ENCODE measurements at places on chromosomes 13 and 19. TPM values are rescaled to one million over a fixed set of nuclear protein-coding genes. Genes with fewer than 3 reads are reported as not detected.
A peak's percentile ranks its signal among the peaks of the same experiment; 100 is the strongest.

DNA sequence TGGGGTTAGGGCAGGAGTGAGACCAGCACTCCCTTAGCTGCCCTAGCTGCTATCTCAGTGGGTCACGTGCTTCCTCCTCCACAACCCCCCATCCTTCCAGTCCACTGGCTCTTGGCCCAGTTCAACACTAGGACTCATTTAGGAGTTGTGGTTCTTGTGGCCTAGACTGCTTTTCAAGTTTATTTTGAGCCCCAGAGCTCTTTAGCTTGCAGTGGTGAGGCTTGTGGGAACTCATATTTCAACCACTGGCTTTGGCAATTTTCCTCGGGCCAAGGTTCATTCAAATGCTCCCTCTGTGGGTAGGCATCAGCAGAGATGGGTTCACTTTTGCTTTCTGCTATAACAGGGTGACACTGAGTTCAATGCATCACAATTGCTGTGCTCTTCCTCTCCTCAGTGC is 436.2 kb upstream of the SLITRK5 start:
- H3K27me3 ChIP-seq: no peaks in the 10 kb centered on the region
- H3K4me1 ChIP-seq: no peaks in the 10 kb centered on the region
- no peak overlapping the region for H3K27ac ChIP-seq
- no peaks in the 10 kb centered on the region for H3K36me3 ChIP-seq

- H3K36me3 ChIP-seq: no peaks in the 10 kb centered on the region
- H3K27ac ChIP-seq: no peak overlapping the region
- no peaks in the 10 kb centered on the region for H3K27me3 ChIP-seq
- H3K4me1 ChIP-seq: peaks cover 9% of the 10 kb centered on the region
Observed at GRCh38 chr13:42575938-42576337, 2.0 kb downstream of the TNFSF11 start.

Gene SH2D3A
- 27.4 TPM for total RNA-seq

DNA sequence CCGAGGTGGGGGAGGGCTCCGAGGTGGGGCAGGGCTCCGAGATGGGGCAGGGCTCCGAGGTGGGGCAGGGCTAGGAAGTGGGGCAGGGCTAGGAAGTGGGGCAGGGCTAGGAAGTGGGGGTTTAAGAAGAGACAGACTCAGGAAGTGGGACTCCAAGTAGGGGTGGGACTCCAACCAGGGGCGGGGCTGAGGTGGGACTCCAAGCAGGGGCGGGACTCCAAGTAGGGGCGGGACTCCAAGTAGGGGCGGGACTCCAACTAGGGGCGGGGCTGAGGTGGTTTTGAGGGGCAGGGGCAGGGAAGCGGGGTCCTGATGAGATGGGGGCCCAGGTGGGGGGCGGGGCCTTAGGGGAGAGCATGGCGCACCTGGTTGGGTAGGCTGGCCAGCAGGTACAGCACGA is 13.6 kb downstream of the CFD start:
- H3K4me1 ChIP-seq: peaks cover 4% of the 10 kb centered on the region
- H3K36me3 ChIP-seq: peaks cover 26% of the 10 kb centered on the region
- no peaks in the 10 kb centered on the region for H3K27me3 ChIP-seq
- no peak overlapping the region for H3K4me3 ChIP-seq

DNA sequence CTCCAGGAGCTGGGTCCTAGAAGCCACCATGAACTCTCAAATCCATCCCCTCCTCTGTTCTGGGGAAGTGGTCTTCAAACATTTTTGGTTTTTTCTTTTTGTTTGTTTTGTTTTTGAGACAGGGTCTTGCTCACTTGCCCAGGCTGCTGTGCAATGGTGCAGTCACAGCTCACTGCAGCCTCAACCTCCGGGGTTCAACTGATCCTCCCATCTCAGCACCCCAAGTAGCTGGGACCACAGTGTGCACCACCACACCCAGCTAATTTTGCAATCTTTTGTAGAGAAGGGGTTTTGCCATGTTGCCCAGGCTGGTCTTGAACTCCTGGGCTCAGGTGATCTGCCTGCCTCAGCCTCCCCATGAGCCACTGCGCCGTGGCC is 7.0 kb downstream of the BLVRB start:
- no peaks in the 10 kb centered on the region for H3K36me3 ChIP-seq
- no peaks in the 10 kb centered on the region for H3K4me1 ChIP-seq
- H3K27ac ChIP-seq: no peak overlapping the region
- no peak overlapping the region for H3K4me3 ChIP-seq

Gene PSG2
- not detected for total RNA-seq

GRCh38 chr19:12757544-12758274 is 6.1 kb downstream of the BEST2 start:
- peaks cover 1% of the 10 kb centered on the region for H3K36me3 ChIP-seq
- H3K27me3 ChIP-seq: no peaks in the 10 kb centered on the region
- peak; percentile 68 for DNase-seq
- H3K4me3 ChIP-seq: peak overlapping the region; percentile 24

GRCh38 chr19:32891609-32892008 is 22.0 kb upstream of the SLC7A9 start:
- H3K27me3 ChIP-seq: no peaks in the 10 kb centered on the region
- no peak overlapping the region for H3K4me3 ChIP-seq
- H3K36me3 ChIP-seq: no peaks in the 10 kb centered on the region
- no peak overlapping the region for H3K27ac ChIP-seq
- no peaks in the 10 kb centered on the region for H3K4me1 ChIP-seq
- no peak for DNase-seq

DNA sequence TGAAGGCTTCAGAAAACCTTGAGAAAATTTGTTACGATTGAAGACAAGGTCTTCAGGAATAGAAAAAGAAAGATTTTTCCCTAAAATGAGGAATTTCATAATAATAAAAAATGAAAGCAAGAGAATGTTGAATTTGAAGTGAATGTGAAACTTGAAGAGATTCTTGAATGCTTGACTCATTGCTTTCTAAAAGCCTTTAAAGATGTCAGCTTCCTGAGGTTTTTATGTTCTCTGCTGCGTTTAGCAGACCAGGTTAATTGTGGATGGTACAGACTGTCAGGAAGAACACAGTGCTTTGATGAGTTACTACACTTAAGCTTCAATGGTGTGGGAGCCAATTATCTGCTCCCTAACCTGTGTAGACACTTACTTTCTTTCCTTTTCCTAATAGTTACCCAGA is 96.3 kb upstream of the FNDC3A start:
- no peak for DNase-seq
- H3K36me3 ChIP-seq: no peaks in the 10 kb centered on the region
- H3K27me3 ChIP-seq: no peaks in the 10 kb centered on the region
- no peak overlapping the region for H3K4me3 ChIP-seq
- no peaks in the 10 kb centered on the region for H3K4me1 ChIP-seq

Gene CHST8
- total RNA-seq: 2.6 TPM

GRCh38 chr19:3693025-3693925 is 7.0 kb downstream of the PIP5K1C start:
- no peak for DNase-seq
- no peak overlapping the region for H3K4me3 ChIP-seq
- H3K27me3 ChIP-seq: no peaks in the 10 kb centered on the region
- no peaks in the 10 kb centered on the region for H3K36me3 ChIP-seq
- no peaks in the 10 kb centered on the region for H3K4me1 ChIP-seq

DNA sequence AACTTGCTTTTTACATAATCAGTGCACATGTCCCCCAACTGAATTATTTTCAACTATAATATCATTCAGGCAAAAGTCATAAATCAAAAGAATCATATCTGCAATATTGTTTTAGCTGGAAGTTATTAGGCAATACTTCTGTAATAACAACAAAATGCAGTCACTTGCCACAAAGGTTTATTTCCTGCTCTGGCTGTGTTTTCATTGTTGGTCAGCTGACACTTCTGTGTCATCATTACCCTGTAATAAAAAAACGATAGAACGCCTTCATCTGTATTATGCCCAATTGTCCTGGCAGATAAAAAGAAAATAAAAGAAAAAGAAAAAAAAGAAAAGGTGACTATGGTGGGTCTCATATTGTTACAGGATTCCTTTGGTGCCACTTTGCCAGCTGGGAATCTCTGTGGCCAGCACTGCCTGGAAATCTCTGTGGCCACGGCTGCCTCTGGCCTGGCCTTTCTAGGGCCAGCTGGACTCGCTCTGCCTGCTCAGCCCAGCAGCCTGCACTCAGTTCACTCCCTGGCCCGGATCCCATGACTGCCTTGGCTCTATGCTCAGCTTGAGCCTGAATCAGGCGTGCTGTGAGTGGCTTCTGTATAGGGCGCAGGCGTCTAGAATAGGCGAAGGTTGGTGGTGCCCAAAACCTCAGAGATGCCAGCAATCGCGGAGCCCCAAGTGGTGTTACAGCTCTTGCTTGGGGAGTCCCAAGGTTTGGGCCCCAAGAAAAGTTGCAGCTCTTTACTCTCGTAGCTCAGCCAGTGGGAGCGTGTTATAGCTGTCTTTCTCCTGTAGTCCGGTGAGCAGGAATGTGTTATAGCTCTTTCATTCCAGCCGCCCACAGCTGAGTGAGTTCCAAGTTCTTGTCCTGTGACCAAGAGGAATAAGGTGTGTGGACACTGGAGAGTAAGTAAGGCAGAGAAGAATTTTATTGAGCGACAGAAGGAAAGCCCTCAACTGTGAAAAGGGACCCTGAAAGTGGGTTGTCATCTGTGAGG is 1227.1 kb downstream of the SLITRK1 start:
- H3K27me3 ChIP-seq: no peaks in the 10 kb centered on the region
- no peaks in the 10 kb centered on the region for H3K36me3 ChIP-seq
- DNase-seq: peak; percentile 21
- no peaks in the 10 kb centered on the region for H3K4me1 ChIP-seq
- no peak overlapping the region for H3K4me3 ChIP-seq
- no peak overlapping the region for H3K27ac ChIP-seq

- peak overlapping the region; percentile 61 for H3K27ac ChIP-seq
- H3K27me3 ChIP-seq: no peaks in the 10 kb centered on the region
- DNase-seq: peak; percentile 98
- H3K4me3 ChIP-seq: peak overlapping the region; percentile 23
Observed at GRCh38 chr19:53196777-53197396, 3.7 kb upstream of the ZNF665 start.

Gene FPR3
- total RNA-seq: 2.2 TPM

GRCh38 chr19:12052091-12052496 is 667 bp downstream of the ZNF878 start:
- H3K36me3 ChIP-seq: no peaks in the 10 kb centered on the region
- no peak for DNase-seq
- H3K4me3 ChIP-seq: peak overlapping the region; percentile 60
- peaks cover 8% of the 10 kb centered on the region for H3K4me1 ChIP-seq
- H3K27me3 ChIP-seq: no peaks in the 10 kb centered on the region

DNA sequence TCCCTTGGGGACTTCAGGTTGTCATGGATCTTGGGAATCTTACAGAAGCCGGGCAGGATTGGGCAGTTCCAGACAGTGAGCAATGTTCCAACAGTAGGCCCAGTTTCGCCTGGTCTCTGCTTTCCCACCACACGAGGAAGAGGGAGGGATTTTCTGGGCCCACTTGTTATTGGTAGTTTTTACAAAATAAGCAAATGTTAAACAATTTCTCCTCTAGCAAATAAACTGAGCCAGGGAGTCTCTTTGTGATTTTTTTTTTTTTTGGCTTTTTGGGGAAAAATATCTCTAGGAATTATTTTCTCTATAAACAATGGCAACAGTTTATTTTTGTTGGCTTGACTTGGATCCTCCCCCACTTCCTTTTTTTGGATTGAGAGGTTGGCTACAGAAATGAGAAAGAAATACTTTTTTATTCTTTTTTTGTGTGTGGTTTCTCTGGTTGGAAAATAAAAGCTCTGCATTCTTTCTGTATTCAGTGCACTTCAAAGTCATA is 89.3 kb downstream of the TM9SF2 start:
- H3K4me1 ChIP-seq: no peaks in the 10 kb centered on the region
- no peak overlapping the region for H3K4me3 ChIP-seq
- H3K36me3 ChIP-seq: no peaks in the 10 kb centered on the region
- DNase-seq: no peak
- no peaks in the 10 kb centered on the region for H3K27me3 ChIP-seq

DNA sequence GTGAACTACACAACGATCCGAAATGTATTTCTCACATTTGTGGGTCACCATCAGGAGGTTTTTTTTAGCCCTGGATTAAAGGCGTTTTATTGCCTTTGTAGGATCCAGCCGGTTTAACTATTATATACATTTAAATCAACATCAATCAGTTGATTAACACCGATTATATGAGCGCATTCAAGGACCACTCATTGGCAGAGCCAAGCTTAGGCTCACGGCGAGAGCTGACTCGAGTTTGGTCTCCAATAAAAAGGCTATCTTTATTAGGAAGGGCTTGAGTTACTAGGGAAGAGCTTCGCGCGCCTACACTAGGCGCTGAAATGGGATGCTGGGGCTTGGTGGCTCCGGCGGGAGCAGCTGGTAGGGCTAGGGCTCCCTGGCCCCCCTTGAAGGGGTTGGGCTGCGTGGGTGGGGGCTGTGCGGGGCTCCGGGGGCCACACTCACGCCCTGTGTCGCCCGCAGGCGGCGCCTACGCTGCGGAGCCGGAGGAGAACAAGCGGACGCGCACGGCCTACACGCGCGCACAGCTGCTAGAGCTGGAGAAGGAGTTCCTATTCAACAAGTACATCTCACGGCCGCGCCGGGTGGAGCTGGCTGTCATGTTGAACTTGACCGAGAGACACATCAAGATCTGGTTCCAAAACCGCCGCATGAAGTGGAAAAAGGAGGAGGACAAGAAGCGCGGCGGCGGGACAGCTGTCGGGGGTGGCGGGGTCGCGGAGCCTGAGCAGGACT is 4.2 kb downstream of the PDX1 start:
- H3K4me3 ChIP-seq: no peak overlapping the region
- peaks cover 13% of the 10 kb centered on the region for H3K4me1 ChIP-seq
- no peaks in the 10 kb centered on the region for H3K36me3 ChIP-seq
- no peak overlapping the region for H3K27ac ChIP-seq
- DNase-seq: no peak
- H3K27me3 ChIP-seq: peaks cover 50% of the 10 kb centered on the region

- no peak overlapping the region for H3K4me3 ChIP-seq
- no peak for DNase-seq
- H3K27me3 ChIP-seq: no peaks in the 10 kb centered on the region
- H3K4me1 ChIP-seq: no peaks in the 10 kb centered on the region
- no peak overlapping the region for H3K27ac ChIP-seq
- H3K36me3 ChIP-seq: no peaks in the 10 kb centered on the region
Observed at GRCh38 chr13:43244481-43244880, 221.1 kb downstream of the DNAJC15 start.
